HS-5 (cell line): ENCODE measurements at places on chromosomes 7 and 10.

DNA sequence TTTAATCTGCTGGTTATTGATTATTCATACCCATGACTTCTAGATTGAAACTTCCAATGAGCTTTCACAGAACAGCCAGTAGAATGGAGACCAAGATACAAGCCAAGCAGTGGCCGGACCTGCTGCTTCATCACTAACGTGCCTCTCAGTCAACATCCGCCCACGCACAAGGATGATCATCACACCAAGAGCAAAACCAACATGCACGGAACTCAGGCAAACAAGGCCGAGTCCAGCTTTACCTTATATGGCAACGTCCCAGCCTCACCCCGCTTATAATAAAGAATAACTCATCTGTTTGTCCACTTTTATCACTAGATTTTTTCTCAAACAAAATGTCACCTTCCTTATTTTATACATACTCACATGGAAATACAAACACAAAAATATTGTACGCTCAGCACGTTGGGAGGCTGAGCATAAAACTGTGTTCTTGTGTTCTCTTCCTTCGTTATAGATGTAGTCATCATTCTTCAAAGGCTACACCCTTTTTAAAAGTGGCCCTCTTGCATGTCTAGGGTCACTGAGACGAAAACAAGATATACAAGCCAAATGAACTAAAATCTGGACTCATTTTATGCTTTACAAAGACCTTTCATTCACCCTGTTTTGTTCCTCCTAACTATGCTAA lies 122.7 kb downstream of the SFMBT2 start:
- DNase-seq = no peak

DNA sequence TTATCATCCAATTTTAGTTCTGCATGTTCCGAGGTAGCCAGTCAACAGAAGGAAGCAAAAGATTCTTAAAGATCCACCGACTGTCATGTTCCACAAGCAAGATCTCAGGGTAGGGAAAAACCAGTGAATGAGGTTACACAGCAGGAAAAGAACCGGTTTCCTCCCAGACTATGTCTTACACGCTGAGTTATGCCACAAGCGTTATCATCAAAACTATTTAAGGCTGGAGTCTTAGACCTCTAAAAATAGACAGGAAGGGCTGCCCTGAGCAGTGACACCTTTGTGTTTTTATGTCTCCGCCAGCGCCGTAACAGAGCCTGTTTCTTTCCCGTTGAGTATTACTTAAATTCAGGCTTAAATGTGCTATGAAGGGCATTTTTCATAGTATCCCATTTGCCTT lies 48.3 kb downstream of the PROSER2 start:
- DNase-seq = no peak

GRCh38 chr7:163971-164881 lies 28.1 kb upstream of the FAM20C start:
- DNase-seq = no peak

- no peak for DNase-seq
These were observed 157.4 kb downstream of the ST7 start for GRCh38 chr7:117110480-117111315.

DNA sequence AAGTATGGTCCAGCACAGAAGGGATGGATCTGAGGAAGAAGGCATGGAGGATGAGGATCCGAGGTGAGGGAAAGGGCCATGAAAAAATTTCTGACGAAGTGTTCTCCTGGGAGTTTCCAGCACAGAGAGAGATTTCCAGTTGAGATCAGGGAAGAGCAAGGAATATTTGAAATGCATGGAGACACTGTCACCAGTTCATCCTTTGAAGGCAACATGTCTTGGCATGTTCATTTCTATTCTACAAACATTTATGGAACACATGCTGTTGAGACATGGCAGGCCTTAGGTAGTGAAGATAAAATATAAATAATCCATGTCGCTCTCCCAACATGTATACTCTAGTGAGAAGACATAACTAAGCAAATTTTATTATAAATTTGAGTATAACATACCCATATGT lies 234.0 kb upstream of the TCF7L2 start:
- DNase-seq = no peak

- DNase-seq = no peak
These were observed 31.5 kb downstream of the MTURN start for GRCh38 chr7:30166155-30166840.

DNA sequence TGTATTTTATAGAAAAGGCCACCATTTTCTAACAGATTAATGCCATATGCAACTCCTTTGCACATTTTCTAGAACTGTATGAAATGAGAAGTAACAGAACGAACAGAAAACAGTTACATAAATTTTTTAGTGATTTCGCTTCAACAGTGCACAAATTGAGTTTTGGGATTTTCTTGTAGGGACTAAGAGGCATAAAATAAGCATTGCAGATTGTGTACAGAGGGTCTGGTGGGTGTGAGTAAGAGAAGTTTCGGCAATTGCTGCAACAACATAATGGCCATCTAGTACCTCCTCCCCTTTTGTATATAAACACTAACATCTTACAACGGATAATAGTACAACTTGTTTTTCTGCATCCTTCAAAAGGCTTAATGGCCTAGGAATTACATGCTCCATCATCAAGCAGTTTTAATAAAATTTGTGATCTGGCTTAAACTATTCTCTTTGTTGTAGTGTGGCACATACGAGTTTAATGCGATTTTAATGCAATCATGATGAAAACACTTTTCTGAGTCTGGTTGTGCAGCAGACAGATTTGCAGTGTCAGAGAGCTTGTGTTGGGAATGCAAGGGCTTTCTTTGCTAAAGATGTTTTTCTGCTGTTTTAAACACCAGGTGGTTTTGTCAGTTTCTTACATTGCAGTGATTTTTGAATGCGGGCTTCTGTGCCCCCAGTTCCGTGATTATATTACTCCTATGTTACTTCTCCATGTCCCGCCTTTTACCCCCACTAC lies 2.9 kb downstream of the GLCCI1 start:
- no peak for DNase-seq

DNA sequence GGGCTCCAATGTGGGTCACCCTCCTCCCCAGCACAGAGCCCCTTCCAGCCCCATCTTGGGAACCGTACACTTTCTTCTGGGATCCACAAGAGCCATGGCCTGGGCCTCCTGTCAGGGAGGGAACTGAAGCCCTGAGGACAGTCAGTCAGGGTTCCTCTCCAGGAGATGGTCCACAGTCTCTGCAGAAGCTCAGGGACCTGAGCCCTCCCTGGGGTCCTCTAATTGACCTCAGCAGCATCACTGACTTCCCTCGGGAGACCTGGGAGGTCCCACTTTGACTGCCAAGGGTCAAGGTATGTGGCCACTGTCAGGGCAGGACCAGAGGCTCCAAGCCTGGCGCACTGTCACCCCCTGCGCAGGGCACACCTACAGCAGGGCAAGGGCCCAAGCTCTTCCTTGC lies 32.3 kb downstream of the NOD1 start:
- DNase-seq = no peak

DNA sequence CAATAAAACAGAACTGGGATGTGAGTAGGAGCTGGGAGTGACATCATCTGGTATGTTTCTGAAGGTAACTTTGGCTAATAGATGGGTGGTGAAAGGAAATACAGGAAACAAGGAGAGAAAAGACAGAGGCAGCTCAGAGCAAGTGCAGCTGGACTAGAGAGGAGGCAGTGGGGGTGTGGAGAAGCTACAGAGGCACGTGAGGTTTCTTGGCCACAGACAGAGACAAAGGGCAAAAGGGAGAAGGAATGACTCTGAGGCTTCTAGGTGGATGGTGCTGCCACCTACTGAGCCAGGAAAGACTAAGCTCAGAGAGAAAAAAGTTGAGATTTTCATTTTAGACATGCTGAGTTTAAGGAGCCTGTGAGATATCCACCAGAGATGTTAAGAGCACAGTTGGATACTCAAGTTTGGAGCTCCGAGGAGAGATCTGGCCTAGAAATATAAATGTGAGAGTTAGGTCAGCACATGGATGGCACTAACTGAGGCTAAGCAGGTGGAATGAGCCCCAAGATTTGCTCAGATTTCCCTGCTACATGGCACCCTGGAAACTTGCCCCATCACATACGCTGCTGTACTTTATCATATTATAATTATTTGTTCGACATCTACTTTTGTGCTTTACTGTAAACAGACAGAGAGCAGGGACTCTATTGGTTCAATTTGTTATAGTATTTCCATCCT lies 293.0 kb upstream of the IMMP2L start:
- DNase-seq = no peak

DNA sequence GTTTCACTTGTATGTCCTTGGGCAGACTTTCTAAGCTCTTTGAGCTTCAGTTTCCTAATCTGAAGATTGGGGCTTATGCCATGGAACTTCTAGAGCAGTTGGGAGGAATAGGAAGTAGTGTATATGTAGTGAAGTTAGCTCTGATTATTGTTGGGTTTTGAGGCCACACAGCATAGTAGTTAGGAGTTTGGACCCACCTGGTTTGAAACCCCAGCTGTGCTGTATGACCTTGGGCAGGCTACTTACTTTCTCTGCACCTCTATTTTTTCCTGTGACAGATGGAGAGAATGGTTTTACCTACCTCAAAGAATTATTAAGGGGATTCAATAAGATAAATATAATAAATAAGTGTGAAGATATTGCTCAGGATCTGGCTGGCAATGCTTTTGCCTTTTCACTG lies 61.4 kb upstream of the ADRB1 start:
- no peak for DNase-seq

GRCh38 chr10:107754814-107755213 lies 590.3 kb upstream of the SORCS1 start:
- no peak for DNase-seq

GRCh38 chr7:46414946-46415345 lies 493.9 kb upstream of the IGFBP3 start:
- no peak for DNase-seq

GRCh38 chr7:44622342-44623151 lies 16.1 kb downstream of the OGDH start:
- no peak for DNase-seq

GRCh38 chr10:69651362-69651761 lies 21.3 kb downstream of the FAM241B start:
- no peak for DNase-seq

DNA sequence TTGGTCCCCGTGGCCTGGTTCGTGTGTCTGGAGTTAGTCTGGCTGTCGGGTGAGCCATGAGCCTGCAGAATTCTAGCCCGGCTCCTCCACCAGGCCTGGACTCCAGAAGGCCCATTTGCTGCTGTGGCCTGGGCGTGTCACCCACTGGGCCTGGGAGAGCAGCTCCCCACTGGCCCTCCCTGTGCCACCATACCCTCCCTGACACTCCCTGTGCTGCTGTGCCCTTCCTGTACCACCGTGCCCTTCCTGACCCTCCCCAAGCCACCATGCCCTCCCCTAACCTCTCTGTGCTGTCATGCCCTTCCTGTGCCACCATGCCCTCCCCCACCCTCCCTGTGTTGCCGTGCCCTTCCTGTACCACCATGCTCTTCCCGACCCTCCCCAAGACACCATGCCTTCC lies 39.1 kb upstream of the DIP2C start:
- DNase-seq = no peak

- no peak for DNase-seq
These were observed 240.5 kb downstream of the ETV1 start for GRCh38 chr7:13748998-13749397.

GRCh38 chr7:43847496-43847895 lies 21.8 kb downstream of the MRPS24 start:
- DNase-seq = no peak

DNA sequence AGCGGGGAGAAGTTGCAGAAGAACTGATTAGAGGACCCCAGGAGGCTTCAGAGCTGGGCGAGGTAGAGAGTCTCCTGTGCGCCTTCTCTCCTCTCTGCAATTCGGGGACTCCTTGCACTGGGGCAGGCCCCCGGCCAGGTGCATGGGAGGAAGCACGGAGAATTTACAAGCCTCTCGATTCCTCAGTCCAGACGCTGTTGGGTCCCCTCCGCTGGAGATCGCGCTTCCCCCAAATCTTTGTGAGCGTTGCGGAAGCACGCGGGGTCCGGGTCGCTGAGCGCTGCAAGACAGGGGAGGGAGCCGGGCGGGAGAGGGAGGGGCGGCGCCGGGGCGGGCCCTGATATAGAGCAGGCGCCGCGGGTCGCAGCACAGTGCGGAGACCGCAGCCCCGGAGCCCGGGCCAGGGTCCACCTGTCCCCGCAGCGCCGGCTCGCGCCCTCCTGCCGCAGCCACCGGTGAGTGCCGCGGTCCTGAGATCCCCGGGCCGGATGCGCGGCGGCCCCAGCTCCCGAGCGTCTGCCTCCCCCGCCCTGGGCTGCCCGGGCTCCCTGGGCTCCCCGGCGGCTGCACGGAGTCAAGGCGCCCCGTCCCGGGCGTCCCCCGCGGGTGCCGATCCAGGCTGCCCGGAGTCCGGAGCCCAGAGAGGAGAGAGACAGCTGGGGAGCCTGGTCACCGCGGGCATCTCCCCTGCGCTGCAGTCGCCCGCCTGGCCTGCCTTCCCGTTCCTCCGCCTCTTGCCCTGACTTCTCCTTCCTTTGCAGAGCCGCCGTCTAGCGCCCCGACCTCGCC lies at the start of gene PLAU:
Gene PLAU (plus strand): TSS at position 369 of the 789 bp plus-strand sequence. CDS start 424 bp downstream, outside the sequence.
- no peak for DNase-seq

- no peak for DNase-seq
These were observed 119.9 kb upstream of the COL1A2 start for GRCh38 chr7:94274828-94275227.

DNA sequence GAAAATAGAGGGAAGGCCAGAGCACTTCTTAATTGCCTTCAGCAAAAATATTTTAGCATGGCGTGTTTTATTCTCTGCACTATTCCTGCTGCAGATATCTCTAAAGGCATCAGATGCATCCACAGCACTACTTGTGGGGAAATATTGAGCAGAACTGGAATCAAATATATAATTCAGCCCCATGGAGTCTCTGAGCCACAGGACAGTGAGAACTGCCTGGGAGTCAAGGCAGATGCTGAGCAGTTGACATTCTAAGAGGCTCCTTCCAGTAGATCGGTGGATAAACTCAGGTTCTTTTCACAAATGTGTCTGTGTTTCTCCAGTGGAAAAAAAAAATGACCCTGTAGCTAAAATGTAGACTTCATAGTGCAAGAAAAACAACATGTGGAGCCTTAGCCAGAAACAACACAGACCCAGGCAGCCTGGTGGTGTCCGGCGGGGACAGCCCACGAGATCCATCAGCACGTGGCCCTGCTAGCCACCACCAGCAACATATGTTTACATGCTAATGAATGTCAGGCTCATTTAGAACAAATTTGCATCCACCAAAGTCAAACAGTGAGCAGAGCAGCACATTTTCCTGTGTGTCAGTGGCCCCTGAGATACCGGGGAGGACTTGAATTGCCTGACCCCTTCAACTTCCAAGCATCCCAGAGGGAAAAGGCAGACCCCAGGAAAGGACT lies 123.3 kb upstream of the PFKP start:
- no peak for DNase-seq

DNA sequence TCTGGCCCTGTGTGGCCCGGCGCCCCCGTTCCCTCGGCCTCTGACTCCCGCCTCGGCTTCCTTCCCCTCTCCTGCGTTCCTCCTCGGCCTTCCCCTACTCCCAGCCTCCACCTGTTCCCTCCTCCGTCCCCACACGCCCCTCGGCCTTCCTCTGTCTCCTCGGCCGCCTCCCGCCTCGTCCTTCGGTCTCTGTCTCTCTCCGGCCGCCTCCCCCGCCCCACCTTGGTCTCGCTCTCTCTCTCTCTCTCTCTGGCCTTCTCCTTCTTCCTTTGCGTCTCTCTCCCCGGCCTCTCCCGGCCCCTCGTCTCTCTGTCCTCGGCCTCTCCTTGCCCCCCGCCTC lies 588 bp downstream of the GET4 start:
- no peak for DNase-seq

GRCh38 chr7:138887872-138888656 lies 90.1 kb upstream of the ATP6V0A4 start:
- no peak for DNase-seq

- DNase-seq = no peak
These were observed 188.8 kb upstream of the FOXP2 start for GRCh38 chr7:114225784-114226183.
